GM18507 (cell line): ENCODE measurements at places on chromosomes 3 and 15.
A peak's percentile ranks its signal among the peaks of the same experiment; 100 is the strongest.

DNA sequence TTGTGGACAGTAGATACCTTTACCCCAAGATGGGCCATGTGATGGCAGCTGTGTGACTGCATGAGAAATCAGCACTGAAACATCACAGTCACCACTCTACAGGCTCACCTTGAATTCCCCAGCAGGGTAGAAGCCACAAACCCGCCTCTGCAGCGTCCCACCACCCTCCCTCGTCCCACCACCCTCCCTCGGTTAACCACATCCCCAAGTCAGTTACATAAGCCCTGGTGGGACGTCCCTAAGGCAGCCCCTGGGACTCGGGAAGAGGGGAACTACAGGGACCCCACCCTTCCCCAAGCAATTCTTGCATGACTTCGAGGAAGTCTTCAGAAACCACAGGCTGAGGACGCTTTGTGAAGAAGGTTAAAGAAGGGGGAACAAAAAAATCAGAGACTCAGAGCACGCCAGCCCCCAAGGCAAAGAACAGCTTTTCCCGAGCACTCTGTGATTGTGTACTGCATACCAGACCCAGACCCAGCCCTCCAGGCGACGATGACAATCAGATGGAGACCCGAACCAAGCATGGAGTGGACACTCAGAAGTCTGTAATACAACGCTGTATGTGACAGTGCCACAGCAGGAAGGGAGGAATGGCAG lies 60.5 kb downstream of the SH3BP5 start:
- DNase-seq = peak; percentile 56

DNA sequence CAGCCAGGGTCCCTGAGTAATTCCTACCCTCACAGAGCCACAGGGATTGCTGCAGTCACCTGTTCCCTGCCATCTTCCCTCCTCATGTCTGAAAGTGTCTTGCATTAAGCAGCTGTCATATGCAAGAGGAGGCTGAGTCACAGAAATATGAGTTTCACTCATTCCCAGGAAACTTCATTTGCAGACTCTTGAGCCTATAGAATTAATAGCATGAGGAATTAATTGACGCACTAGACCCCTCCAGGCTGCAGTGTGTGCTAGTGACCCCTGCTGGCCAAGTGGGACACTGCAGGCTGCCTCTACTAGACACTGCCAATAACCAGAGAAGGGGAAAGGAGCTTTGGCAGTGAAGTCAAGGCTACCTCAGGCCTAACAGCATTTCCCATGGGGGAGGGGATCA lies 50.6 kb upstream of the SLC6A1 start:
- DNase-seq = no peak

- no peak for DNase-seq
Measured at GRCh38 chr3:82509951-82510603, 748.6 kb upstream of the GBE1 start.

GRCh38 chr15:36599620-36600433 lies 20.4 kb downstream of the CDIN1 start:
- DNase-seq = no peak

DNA sequence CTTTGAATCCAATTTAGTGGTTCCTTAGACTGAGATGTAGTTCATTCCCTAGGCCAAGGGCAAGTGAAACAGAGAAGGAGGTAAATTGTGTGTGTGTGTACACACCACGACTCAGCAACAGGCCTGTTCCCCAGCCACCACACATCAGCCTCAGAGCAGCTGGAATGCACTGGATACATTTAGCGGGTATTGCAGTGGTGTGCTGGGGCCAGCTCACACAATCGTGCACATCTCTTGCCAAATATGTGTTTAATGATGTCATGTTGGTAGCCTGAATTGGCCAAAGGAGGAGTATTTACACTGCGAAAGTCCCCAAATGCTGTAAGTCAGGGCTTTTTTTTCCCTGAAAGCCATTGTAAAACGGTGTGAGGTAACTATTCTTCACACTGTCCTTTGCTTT lies 82.3 kb downstream of the RBPMS2 start:
- DNase-seq = no peak

DNA sequence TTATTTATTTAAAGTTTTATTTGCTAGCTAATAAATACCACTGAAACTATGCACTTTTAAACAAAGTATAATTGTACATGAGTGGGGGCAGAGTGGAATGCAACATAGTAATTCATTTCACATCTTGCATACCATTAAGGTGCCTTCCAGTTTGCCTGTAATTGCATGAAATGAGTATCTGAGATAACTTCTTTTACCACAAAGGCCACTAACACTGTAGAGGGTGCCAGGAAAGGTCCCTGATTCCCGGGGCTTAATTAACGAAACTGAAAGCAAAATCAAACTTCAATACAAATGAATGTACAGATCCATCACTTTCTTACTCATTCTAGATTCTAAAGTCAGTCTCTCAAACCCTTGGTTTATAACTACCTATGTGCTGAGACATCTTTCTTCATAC lies 2.1 kb downstream of the CD47 start:
- peak; percentile 4 for DNase-seq

- DNase-seq = no peak
Measured at GRCh38 chr3:197593046-197593380, 37.2 kb upstream of the BDH1 start.

DNA sequence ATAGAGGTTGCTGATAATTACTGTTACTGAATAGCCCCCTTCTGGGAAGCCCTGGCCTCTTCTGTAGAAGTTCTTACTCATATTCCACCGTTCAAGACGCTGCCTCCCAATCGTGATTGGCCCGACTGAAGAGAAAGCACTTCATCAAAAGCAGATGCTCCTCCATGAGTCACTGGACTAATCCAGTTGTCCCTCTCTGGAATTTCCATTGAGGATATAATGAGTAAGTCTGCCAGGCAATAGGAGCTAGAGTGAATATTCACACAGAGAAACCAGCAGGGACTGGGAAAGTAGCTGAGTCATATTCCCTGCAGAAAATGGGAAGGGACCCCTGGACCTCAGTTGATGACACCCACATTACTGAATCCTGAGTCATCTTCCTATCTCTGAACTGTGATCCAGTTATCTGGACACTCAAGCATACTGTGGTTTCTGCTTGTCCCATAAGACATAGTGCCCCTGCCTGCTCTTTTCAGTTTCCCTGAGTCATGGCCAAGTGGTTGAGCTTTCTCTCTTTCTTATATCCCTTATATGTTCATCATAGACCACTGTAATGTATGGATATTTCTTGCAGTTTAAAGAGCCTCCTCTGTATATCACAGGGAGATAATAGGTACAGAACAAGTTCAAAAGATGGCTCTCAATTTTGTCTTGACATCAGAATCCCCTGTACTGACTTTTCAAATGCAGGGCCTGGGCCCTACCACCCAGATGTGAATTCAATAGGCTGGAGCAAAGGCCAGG lies 151.2 kb upstream of the CDIN1 start:
- no peak for DNase-seq

DNA sequence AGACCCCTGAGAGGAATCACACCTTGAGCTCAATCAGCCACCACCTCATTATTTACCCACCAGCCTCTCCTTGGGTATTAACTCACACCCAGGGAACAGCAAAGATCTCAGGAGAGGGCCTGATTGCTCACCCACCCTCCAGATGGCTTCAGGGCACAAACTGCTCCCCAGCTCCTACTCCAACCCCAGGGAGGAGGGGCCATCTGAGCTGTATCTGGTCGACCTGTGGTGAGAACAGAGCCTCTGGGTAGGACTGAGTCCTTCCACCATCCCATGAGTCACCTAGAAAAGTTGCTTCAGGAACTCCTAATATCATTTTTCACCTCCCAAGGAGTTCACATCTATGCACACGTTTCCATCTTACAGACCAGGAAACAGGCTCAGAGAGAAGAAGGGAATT lies 44.8 kb upstream of the HES1 start:
- no peak for DNase-seq

DNA sequence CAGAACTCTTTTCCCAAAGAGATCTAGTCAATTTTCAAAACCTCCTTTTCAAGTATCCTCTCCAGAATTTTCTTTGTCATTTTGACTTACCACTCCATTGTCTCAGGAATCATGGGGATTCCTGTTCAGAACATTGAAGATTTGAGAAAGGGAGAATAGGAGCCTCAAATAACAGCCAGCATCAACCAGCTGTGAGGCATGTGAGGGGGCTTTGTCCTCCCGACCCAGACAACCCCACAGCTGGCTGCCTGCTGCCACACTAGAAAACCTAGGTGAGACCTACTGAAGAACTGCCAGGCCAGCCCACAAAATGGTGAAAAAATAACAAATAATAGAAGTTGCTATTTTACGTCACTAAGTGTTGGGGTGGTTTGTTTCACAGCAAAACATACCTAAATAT lies 5.9 kb upstream of the ARHGEF26 start:
- no peak for DNase-seq

DNA sequence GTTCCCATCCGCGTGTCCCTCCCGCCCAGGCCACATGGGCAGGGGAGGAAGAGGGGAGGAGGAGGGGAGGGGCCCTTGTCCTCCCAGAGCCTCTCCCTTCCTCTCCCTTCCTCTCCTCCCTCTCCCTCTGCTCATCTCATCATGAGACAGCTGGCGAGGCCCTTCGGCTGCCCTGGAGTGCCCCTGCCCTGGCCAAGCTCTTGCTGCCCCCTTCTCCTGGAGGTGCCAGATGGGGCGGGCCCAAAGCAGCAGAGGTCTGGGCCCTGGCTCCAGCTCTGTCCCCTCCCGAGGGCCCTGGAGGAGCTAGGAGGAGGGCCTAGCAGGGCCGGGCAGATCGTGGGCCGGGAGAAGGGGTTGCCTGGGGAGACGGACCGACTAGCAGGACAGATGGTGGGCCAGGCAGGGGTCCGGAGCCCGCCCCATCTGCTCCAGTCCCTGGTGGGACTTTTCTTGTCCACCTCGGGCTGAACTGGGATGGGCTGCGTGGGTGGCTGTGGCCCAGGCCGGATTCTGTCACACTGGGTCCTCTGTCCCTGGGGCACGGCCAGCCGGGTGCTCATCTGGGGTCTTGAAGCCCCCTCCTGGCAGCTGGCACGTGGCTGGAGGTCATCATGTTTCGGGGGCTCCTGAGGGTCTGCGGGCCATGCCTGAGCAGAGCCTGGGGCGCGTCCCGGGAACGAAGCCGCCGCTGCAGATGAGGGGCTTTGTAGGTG lies 183.4 kb downstream of the GOLGA6L6 start:
- no peak for DNase-seq

DNA sequence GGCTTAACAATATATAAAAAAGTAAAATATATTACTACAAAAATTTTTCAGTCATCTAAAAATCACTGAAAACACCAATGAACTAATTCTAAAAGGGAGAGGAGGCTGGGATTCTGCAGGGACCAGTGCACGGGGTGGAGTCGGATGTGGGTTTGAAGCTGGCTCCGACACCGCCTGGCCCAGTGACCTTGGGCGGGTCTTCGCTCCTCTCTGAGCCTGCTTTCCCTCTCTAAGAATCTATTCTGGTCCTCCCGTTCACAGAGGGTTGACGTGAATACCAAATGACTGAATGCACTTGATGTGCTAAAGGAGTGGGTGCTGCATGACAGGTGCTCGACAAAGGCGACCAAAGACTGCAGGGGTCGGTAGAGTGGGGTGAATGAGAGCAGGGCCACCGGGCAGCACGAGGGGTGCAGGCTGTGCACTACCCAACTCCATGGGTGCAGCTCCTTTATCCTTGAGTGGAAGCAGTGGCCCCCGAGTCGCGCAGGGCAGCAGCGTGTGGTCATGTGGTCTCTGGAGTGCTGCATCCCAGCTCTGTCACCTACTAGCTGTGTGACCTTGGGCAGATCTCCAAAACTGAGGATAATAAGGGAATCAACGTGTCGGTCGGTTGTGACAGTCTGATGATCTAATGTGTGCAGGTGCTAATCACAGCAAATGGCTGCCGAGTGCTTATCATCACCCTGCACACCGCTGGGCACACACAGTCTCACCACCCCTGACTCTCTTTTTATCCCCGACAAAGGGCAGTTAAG lies 8.6 kb upstream of the IQSEC1 start:
- no peak for DNase-seq

- DNase-seq = no peak
Measured at GRCh38 chr15:63842626-63843025, 8.9 kb upstream of the HERC1 start.

- no peak for DNase-seq
Measured at GRCh38 chr3:134282659-134283047, 32.0 kb upstream of the RYK start.

DNA sequence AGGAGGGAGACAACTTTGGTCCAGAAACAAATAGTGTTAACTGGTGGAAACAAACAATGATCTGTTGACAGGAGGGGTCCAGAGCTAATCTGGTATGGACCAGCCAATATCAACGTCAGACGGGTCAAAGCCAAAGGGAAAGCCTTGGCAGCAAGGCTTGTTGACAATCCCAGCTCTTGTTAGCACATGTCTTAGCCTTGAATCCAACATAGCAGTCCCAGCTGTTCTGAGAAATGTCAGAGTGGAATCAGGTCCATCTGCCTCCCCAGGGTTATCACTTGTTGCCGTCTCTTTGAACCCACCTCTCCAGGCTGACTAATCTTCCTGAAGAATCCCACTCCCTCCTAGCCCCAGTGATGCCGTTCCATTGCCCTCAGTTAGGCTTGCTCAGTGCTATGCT lies 404.6 kb upstream of the MCTP2 start:
- no peak for DNase-seq

- DNase-seq = no peak
Measured at GRCh38 chr3:104040896-104041295, 1325.8 kb upstream of the ALCAM start.

- DNase-seq = peak; percentile 44
Measured at GRCh38 chr15:31200735-31201151, 99.2 kb upstream of the TRPM1 start.

GRCh38 chr3:195119461-195120266 lies 151.3 kb downstream of the XXYLT1 start:
- DNase-seq = no peak

DNA sequence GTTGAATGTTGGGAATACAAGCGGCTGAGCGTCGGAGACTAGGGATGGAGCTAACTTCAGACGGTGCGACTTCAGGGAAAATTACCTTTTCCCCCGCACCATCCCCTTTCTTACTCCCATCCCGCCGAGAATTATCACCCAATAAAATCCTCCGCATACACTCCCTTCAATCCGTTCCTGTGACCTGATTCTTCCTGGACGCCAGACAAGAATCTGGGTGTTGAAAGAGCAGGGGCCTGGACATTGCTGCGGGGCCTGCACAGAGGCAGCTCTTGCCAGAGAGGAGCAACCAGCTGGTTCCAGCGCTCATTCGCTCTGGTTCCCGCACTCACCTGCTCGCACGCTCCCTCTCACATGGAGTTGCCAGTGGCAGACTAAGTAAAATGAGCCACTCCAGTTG lies 241.9 kb downstream of the ALCAM start:
- no peak for DNase-seq

DNA sequence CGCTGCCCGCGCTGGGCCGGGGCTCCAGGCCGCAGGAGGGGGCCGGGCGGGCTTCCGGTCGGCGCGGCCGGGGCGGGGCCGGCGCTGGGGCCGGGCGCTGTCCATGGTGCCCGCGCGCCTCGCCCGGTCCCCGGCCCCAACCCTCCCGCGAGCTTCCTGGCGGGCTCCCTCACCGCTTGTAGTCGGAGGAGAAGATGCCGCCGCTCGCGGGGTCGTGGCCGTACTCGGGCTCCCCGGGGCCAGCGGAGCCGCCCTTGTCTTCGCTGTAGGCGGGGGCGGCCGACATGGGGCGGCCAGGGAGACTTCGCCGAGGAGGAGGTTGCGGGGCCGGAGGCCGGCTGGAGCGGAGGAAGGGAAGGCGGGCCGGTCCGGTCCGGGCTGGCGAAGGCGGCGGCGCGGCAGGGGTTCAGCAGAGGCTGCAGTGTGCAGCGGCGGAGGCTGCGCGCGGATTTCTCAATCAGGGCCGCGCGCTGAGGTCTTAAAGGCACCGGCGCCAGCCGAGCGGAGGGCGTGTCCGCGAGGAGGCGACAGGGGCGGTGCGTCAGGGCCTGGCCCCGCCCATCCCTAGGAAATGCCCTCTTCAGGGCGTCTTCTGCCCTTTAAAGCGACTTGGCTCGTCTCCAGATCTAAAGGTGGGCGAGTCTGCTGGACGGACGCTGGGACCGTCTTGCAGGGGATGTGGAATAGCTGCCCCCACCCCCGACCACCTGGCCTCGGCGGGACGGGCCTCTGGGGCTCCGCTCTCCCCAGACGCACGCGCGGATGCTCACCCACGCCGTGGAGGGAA lies at the start of gene AP3B2:
TSS of gene AP3B2 (minus strand) at position 455 of the 787 bp plus-strand sequence. CDS start at position 286, 169 bp downstream.
- peak; percentile 77 for DNase-seq
